Neural crest cell (in vitro differentiated cells): ENCODE measurements at places on chromosomes 12 and 14. TPM values are rescaled to one million over a fixed set of nuclear protein-coding genes. Genes with fewer than 3 reads are reported as not detected.

Gene SIX1
- total RNA-seq, result 0.44 and 0.48 TPM in 2 replicates

- no peak for DNase-seq
These were observed 9.4 kb downstream of the PTGR2 start for GRCh38 chr14:73861073-73861472.

DNA sequence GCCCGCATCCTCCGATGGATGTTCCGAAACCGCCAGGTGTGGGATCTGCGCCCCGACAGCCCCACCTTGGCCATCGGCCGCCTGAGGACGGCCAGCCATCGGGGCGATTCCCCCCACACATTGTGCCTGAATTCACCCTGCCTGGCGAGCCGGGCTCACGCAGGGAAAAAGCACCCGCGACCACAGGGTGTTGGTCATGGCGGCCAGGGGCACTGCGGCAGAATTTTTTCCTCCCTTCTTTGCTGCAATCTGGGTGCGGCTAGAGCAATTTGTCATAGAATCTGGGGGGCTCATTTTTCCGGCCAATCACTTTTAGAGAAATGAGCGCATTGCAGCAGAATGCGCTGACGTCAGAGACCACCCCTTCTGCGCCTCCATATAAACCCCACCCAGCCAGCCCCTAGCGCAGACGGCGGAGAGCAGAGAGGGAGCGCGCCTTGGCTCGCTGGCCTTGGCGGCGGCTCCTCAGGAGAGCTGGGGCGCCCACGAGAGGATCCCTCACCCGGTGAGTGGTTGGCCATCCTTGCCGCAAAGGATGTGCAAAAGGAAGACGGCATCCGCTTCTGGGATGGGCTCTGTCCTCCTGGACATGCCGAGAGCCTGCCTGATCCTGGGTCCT, at the start of gene MEG3:
Gene MEG3 (plus strand): TSS at position 406 of the 619 bp plus-strand sequence.
- no peak for DNase-seq

GRCh38 chr12:128857133-128857763, 4.0 kb downstream of the GLT1D1 start:
- DNase-seq, result no peak

DNA sequence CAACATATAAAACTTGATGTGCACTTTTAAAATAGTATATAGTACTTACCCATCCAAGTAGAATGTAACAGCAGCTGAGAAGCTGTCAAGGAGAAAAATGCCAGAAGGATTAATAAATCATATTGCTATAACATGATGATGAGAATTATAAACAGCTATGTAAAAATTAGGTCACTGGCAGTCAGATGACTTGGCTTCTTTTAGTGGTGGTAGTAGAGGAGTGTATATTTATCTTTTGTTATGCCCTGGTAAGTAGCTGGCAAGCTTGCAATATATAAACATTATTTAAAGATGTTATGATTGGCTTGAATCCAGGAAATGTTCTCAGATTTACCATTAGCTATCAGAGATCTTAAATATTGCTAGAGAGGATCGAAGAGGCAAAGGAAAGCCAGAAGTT, 471.0 kb upstream of the MGAT4C start:
- DNase-seq, result no peak

Gene ESRRB
- total RNA-seq, result 0.28 and 0.77 TPM in 2 replicates

GRCh38 chr14:79376557-79376956, 834.7 kb downstream of the DIO2 start:
- DNase-seq, result no peak
